ENCODE measurements at places on chromosomes 1 and 21.

- DNase-seq = no peak
Observed at GRCh38 chr21:27817074-27817473, 850.2 kb upstream of the ADAMTS5 start.

DNA sequence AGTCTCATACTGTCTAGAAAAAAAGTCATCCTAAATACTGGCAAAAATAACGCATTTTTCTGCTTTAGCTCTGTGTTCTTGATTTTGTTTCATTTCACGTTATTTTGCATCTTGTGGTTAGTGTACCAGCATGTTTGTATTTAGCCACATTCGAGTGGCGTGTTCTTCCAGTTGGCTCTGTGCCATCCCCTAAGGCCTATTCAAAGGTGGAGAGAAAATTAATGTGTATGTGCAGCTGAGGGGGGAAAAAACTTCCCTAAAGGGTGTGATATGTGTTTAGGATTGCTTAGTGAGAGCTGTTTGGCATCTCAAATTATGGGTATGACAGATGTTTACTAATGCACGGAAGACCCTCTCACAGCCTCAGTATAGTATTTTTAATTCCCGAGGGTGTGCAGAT, 12.1 kb downstream of the DNAJC16 start:
- DNase-seq = no peak

GRCh38 chr1:231286603-231287002, 45.6 kb downstream of the GNPAT start:
- no peak for DNase-seq

DNA sequence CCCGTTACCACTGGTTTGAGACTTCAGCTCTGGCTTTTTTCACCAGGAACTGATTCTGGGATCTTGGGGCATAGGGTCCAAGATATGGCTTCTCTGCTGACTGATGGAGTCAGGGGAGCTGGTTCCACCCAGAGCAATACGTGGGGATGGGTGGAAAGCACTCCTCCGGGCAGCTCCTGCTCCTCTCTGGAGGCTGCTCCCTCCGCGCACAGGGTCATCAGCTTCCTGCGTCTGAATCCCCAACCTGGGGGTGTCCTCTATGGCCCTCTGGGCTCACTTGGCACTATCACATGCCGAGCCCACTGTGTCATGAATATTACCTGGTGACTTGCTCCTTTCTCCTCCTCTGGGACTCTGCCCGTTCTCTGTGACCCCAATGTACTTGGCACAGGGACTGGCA, 405.4 kb upstream of the VAMP3 start:
- DNase-seq = no peak

DNA sequence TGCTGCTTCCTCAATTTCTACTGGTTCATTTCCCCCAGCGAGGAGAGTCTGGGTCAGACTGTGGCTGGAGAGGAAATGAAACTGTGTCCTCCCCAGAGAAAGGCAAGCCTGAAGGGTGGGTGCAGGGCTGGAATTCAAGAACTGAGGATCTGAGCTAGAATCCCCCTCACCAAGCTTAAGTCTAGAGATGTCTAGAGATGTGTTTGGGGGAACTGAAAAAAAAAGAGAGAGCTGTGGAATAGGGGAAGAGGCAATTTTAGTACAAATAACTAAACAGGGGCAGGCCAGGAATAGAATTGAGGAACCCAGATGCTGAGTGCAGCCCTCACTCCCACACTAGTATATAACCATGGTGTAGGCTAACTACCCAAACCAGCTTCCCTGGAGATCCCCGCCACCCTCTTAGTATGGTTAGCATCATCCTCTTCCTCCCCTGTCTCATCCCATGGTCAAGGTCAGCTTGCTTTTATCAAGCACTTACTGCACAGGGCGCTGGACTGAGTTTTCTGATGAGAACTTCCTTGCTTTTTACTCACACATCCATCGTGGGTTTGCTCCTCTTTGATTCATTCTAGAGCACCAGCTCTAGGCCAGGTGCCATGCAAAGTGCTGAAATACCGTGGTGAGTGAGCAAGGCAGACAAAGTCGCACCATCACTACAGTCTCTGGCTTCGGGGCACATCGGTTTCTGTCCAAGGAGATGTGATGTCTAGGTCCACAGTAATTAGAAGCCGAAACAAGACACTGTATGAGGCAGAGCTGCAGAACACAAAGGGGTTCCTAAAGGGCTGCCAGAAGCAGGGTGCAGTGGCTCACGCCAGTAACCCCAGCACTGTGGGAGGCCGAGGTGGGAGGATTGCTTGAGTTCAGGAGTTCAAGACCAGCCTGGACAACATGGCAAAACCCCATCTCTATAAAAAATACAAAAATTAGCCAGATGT, 112.9 kb upstream of the IPO9 start:
- DNase-seq = no peak

- DNase-seq = no peak
Observed at GRCh38 chr1:203563291-203563690, 63.3 kb upstream of the ATP2B4 start.

GRCh38 chr1:216576234-216576937, 146.8 kb downstream of the ESRRG start:
- DNase-seq = no peak

DNA sequence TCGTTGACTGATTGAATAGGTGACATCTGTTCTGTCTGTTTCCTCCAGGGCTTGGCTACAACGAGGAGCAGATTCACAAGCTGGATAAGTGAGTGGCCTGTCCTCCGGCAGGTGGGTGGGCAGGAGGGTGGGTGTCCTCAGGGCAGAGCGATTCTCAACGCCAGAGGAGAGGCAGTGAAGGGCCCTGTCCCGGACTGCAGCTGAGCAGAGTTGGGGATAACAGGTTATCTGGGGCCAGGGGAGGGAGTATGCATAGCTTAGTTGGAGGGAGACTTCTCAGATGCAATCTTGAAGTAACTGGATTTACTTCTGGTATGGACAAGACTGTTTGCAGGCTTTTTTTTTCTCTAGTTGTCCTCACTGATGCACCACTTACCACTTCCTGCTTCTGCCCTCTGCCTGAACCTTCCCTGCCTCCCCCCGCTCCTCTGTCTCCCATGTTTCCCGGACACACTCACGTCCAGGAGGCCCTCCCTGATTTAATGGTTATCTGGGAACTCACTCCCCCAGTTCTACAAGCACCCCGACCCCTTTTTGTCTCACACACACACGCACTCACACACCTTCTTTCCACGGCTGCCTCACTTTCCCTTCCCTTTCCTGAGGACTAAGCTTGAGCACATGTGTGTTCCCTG, 16.4 kb upstream of the RASSF5 start:
- no peak for DNase-seq

DNA sequence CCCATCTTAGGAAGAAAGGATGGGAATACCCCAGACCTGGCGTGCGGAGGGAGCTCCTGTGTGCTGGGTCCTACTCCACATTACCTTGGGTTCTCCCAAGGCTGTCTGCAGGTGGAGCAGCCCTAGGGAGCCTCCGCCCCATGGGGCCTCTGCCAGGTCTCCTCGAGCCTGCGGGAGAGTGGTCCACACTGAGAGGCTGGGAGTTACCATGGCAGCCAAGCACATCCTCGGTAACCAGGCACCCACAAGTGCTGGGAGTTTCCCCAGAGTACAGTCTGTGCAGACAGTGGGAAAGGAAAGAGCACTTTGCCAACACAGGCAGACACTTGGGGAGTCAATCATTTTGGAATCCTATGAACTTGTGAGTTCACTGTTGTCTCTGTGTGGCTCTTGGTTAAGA, 249.4 kb downstream of the DYRK1A start:
- DNase-seq = no peak

DNA sequence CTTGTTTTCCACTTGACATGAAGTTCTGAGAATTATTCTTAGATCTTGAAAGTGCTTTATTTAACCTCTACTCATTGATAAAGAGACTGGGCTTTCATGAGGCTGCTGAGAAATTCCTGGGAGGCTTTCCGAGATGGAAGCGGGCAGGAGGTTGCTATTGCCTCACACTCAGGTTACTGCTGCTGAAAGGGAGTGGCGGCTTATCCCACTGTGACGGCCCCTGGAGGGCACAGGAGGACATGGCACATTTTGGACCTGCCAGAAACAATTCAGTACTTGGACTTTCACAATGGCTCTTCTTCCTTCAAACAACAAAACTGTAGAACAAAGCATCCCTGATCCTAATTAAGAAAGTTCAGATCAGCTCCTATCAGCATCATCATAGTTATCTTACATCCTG, 16.2 kb upstream of the MARK1 start:
- no peak for DNase-seq

DNA sequence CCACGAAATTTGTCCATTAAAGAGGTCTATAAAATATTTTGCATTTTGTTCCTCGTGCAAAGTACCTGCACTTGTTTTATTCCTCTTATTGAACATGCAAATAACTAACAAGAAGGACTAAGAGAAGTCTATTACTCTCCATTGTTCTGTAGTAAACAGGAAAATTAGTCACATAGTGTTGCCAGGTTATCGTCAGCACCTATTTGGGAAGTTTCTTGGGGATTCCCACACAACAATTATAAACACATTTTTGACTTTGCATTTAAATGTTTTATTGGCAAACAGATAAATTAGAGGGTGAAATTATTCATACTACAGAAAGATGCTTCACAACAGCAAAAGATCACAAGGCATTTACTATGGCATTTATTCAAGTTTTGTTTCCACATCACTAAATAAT, 174.5 kb downstream of the ZC3H11B start:
- DNase-seq = no peak

GRCh38 chr1:108813326-108813725, 43.6 kb downstream of the AKNAD1 start:
- no peak for DNase-seq

GRCh38 chr1:88708011-88708410, 23.9 kb downstream of the PKN2 start:
- DNase-seq = no peak

DNA sequence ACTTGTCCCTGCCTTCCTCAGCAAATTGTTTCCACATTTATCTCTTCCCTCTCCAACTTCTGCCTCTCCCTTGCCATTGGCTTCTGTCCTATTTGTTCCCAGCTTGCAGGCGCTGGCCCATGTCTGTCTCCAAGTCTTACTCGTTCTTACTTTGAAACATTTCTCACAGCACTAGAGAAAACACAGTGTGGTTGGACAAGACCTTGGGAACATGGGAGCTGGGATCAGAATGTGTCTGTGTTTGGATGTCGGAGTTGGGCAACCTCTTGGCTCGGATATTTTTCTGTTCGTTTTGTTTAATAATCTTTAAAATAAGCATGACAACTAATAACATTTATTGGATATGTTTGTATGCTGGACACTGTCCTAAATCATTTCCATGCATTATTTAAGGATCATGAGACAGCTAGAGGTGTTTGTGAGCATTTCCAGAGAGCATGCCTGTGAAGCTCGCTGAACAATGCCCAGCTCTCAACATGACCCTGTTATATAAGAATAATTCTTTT, 5.9 kb upstream of the BRWD1 start:
- no peak for DNase-seq

DNA sequence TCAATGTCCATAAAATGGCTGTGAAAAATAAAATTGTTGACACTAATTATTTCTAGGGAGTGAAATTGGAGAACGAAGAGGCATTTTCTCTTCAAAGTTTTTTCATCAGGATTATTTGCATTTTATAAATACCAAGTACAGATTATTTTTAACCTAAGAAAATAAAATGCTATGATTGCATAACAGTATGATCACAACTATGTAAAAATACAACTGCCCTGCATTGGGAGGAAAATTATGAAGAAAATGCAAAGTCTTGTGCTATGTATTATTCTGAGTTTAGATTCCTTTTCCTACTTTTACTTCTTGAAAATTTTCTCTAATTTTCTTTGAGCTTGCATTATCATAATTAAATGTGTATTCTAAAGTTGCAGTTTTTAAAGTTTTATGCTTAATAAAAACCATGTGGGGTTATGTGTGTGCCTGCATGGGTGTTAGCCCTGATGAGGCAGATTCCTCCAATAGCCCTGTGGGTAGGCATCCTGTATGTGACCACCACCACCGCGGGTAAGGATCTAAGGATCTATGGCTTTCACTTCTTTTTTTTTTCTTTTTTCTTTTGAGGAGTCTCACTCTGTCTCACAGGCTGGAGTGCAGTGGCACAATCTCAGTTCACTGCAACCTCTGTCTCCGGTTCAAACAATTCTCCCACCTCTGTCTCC, 24.7 kb downstream of the STX6 start:
- no peak for DNase-seq

DNA sequence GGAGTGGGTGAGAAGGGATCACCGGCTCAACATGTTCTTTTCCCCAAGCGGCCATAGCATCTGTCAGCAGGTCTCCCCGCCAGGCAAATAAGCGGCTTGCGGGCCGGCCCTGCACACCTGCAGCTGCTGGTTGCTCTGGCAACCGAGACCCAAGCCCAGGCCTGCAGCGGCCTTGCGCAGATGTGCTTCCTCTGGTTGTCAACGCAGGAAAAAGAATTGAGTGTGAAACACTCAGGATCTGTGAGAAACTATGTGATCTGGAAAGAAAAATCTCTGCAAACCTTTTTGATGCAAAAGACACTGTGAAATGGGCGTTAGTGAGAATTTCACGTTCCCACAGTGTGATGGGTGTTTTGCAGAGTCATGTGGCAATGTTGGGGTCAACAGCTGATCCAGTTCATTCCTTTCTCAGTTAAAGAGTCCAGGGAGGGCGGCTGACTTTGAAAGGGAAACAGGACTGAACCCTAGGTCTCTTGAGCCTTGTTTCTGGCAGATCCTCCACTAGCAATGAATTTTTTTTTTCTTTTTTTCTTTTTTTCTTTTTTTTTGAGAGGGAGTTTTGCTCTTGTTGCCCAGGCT, 28.4 kb downstream of the TOMM20 start:
- no peak for DNase-seq

DNA sequence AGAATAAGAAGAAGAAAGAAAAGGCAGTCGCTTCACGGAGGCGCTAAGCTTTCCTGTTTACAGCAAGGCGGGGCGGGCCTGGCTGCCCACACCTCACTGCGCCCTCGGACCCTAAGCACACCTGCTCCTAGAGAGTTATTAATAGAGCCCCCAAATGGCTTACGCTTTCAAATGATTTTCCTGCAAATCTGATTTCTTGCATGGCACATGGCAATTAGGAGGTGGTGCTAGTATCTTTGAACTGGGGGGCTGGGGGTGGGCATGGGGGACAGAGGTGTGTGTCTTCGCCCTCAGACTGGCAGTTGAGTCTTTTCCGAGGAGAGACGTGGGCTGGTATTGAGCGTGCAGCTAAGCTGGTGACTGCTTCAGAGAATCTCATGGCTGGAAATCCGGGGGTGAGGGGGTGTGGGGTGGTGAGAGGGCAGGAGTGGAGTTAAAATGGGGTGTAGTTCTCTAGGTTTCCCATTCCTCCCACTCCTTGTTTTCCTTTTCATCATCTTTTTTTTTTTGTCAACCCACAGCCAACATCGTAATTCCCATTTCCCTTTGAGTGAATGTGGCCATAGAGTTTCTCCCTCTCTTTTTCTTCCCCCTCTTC, 1.3 kb downstream of the S1PR1 start:
- peak; percentile 65 for DNase-seq

DNA sequence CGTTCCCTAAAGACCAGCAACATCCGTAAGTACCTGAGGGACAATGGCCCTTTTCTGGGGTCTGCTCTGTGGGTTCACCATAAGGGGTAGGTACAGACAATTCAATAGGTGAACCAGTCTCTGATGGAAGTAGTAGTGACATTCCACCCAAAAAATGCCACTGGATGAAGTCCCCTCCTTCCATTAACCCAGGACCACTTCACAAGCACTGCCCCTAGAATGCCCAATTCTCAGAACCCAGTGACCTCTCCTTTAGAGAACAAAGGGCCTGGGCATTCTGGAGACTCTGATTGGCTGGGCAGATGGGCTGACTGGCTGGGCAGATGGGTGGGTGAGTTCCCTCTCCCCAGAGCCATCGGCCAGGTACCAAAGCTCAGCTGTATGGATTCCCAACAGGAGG, at the start of gene TEX38:
TSS of gene TEX38 (plus strand) at position 301 of the 400 bp plus-strand sequence. CDS start at position 382, 81 bp downstream.
- DNase-seq = no peak
